Activated T-cell treated with anti-CD3 and anti-CD28 coated beads for 4 hours (primary cell): ENCODE measurements at places on chromosomes 5 and 9.

GRCh38 chr5:57231607-57232006, 57.7 kb downstream of the GPBP1 start:
- no peak for DNase-seq

DNA sequence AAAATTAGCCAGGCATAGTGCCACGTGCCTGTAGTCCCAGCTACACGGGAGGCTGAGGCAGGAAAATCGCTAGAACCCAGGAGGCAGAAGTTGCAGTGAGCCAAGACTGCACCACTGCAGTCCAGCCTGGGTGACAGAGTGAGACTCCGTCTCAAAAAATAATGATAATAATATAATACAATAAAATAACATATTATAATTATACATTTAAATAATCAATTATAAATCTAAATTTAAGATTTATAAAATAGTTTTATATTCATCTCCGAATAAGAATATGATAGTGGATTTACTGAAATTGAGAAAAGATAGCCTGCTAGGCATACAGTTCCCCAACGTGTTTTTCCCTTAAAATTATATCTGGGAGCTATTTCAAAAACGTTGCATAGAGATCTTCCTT, 599.6 kb downstream of the CDH18 start:
- DNase-seq: no peak

DNA sequence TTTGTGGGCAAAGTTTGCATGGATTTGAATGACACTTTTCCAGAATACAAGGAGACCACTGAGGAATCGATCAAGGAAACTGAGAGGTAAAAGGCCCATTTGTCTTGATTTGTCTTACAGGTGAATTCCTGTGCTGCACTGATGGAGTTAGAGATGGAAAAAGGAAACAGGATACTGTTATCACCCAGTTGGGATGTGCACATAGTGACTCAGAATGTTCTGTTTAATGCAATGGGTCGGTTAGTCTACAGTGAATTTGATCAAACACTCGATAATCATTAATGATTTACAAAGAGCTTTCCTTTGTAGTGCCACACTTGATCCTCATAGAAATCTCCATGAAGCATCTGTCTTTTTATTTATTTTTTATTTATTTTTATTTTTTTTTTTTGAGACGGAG, 64.7 kb downstream of the GDA start:
- no peak for DNase-seq

GRCh38 chr5:124728968-124729332, 17.5 kb downstream of the ZNF608 start:
- no peak for DNase-seq

DNA sequence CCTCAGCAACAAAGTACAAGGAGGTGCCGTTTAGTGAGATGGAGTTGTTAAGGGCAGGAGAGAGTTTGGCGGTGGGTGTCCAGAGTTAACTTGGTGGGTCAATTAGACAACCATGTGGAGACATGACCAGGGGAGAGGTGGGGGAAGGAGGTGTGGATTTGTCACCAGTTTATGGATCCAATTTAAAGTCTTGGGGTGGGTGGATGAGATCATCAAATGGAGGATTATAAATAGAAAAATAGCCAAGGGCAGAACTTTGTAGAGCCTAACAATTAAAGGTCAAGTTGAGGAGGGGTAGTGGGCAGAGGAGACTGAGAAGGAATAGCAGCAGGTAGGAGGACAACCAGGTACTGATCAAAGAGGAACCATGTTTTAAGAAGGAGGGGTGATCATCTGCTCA, 108.7 kb upstream of the IL12B start:
- no peak for DNase-seq

DNA sequence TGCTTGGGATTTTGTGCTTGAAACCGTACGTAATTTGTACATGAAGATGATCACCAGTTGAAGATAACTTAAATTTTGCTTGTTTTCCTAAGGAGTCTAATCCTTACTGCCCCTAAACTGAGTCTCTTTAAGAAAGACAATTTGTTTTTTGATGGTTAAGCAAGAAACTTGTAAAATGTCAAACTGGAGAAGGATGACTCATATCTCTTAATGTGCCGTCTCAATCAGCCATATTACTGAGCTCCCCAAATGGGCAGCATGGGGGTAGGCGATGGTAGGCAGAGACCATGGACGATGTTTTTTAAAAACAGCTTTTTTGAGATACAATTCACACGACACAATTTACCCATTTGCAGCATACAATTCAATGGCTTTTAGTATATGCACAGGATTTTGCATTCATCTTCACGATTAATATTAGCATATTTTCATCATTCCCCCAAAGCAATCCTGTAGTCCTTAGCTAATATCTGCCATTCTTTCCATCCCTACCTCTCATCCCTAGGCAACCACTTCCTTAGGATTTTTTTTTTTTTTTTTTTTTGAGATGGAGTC, 14.3 kb downstream of the ARHGAP26 start:
- no peak for DNase-seq
